Trophoblast cell (in vitro differentiated cells and primary cell): ENCODE measurements at places on chromosomes 12 and 14.

DNA sequence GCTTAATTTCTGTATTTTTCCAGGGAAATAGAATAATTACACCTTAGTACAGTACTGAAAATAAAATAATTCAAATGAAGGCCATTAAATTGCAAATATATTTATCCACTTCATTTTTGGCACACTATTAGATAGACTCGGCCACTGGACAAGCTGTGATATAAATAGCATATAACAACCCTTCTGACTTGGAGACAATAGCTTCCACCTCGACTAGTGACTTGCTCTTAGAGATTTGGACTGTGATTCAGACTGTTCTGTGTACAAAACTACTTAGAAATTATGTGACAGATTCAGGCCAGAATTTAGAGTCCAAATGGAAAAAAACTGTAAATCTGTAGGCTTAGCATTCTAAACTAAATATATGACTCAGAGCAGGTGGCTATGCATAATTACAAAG lies 949.9 kb downstream of the LRFN5 start:
- DNase-seq, result no peak

GRCh38 chr14:54503486-54503885 lies 6.2 kb upstream of the CGRRF1 start:
- peak; percentile 35 for DNase-seq

DNA sequence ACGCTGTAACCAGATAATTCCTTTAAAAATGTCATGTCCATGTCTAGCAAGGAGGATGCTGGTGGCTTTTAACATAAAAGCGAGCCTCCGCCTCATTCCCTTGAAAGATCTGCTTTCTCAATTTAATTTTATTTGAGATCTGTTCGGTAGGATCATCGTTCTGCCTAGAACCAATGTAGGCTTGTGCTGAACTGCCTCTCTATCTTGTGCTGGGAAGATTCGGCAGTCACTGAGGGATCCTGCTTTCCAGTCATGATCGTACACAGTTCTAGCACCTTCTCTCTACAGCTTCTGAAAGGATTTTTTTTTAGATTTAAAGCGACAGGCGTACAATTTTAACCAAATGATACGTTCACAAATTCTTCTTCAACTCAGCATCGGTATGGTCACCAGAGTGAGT lies 54.3 kb downstream of the PEBP1 start:
- DNase-seq, result no peak

GRCh38 chr12:47021298-47021697 lies 58.1 kb upstream of the PCED1B start:
- DNase-seq, result peak; percentile 43

DNA sequence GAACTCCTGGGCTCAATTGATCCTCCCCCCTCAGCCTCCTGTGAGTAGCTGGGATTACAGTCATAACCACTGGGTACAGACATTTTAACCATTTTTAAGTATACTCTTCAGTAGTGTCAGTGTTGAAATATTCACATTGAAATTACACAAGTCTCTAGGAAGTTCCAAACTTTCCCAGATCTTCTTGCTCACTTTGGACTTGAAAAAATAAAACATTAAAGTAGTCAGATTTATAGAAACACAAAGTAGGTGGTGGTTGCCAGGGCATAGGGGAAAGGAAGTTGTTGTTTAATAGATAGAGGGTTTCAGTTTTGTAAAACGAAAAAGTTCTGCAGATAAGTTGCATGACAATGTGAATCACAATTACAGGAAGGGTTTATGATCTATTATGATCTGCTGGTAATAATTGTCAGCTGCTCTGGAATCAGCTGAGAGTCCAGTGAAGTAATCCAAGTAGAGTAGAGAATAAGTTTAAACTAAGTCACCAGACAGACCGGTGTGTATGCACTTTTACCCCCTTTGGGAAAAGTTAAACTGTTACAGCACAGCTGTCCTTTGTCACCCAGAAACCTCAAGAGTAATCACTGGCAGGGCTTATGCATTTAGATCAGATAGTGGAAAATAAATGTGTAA lies 27.4 kb downstream of the PCNX1 start:
- peak; percentile 41 for DNase-seq

GRCh38 chr14:58805605-58806409 lies 168.0 kb downstream of the DACT1 start:
- no peak for DNase-seq

- DNase-seq, result peak; percentile 15
Observed at GRCh38 chr12:52417740-52418139, 11.6 kb upstream of the KRT82 start.

DNA sequence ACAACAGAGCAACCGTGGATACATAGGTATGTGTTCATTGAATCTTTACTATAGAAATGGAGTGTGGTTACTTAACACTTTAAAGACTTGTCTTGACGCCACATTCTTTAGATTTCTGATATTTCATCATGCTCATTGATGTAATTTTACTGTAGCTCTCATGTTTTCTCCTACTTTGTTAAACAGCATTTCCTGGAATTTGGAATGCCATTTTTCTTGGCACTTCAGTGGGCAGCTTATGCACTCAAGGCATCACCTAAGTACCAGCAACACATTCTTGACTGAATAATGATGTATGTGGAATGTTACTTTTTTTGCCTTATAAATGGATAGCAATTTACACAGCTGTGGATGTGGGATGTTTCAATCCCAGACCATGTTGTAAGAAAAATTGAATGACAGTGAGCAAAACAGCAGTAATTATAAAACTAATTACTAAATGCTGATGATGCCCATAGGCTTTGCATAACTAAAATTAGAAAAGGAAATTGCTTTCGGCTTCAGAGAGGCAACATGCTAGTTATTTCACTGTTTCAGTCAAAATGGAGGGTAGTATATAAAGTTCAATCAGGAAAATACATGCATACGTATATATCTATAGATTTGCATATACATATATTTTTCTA lies 298.5 kb downstream of the NPAS3 start:
- no peak for DNase-seq

- DNase-seq, result no peak
Observed at GRCh38 chr12:124082687-124083086, 109.7 kb downstream of the ZNF664 start.

GRCh38 chr14:22220427-22220826 lies 368.6 kb downstream of the DAD1 start:
- no peak for DNase-seq

DNA sequence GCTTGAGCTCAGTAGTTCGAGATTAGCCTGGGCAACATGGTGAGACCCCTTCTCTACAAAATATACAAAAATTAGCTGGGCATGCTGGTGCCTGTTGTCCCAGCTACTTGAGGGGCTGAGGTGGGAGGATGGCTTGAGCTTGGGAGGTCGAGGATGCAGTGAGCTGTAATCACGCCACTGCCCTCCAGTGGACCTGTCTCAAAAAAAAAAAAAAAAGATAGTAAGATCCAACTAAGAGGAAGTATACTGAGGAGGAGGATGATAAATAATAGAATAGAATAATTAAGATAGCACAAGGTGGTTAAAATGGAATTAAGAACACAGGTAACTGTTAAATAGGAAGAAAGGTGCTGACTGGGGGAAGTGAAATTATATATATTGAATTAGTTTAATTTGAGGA lies 37.0 kb upstream of the BAZ1A start:
- no peak for DNase-seq

DNA sequence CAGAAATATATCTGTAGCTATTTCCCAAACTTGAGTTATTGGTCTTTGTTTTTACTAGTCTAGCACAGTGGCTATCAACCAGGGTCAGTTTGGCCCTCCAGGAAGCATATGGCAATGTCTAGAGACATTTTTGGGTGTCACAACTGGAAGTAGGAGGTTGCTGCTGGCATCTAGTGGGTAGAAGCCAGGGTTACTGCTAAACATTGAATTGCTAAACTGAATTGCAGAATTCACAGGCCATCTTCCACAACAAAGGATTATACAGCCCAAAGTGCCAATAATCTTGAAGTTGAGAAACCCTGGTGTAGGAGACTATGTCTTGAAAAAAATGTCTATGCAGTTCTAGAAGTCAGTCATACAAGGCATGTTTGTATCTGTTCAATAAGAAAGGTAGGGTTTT lies 27.7 kb downstream of the ARHGAP5 start:
- DNase-seq, result no peak

DNA sequence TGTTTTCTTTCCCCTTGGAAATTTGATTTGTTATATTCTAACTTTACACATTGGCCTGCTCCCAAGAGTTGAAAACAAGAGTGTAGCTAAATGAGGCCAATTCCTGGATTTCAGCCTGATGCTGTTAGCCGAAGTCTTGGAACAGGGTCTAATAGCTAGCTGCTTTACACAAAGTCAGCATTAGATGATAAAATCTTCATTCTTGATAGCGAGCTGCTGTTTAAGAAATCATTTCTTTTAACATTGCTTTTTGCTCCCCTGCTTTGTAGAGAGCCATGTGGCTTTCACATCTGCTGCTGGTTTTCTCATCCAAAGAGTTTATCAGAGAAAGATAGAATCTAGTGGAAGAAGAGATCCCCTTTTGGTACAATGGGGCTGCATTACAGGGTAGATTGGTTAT lies 22.3 kb downstream of the FBXW8 start:
- DNase-seq, result no peak

DNA sequence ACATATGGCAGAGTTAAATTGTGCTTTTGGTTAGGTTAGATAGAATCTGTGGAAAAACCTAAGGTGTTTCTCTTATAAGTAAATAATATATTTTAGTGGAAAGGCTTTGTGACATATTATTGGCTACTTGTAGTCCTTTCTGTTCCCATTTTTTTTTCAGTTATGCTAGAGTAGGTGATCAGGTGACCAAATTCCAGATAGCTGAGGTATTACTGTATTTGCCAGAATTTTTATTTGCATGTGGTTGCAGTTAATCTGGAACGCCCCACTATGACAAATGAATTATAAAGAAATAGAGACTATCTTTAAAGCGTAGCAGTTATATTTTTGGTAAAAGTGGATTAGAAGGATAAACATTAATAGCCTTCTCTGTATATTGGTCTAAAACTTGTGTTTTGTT lies 52.0 kb downstream of the ARHGAP5 start:
- DNase-seq, result no peak

DNA sequence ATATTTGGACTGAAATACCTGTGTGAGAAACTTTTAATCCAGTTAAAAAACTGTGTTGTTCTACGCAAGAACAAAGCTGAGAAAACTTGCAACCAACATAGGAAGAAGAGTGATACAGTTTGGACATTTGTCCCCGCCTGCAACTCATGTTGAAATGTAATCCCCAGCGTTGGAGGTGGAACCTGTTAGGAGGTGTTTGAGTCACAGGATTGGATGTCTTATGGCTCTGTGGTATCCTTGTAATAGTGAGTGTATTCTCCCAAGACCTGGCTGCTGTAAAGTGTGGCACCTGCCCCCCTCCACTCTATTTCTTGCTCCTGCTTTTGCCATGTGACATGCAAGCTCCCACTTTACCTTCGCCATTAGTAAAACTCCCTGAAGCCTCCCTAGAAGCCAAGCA lies 28.6 kb upstream of the ADAM20 start:
- DNase-seq, result no peak

- no peak for DNase-seq
Observed at GRCh38 chr12:105067511-105068031, 16.7 kb downstream of the ALDH1L2 start.

GRCh38 chr12:98406378-98406777 lies 109.0 kb upstream of the TMPO start:
- no peak for DNase-seq

GRCh38 chr14:23284654-23285529 lies 1.0 kb downstream of the HOMEZ start:
- DNase-seq, result no peak

DNA sequence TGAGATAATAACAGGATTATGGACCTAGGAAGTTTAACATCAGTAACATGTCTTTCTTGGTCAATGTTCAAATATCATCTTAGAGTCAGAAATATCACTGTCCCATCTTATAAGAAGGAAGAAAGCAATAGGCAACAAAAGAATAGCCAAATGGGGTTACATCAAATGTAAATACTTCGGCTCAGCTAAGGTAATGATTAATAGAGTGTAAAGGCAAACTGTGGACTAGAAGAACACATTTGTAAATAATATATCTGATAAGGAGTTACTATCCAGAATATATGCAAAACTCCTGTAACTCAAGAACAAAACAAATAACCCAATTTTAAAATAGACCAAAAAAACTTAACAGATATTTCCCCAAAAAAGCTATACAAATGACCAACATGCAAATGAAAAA lies 630.3 kb downstream of the RPS29 start:
- DNase-seq, result no peak

DNA sequence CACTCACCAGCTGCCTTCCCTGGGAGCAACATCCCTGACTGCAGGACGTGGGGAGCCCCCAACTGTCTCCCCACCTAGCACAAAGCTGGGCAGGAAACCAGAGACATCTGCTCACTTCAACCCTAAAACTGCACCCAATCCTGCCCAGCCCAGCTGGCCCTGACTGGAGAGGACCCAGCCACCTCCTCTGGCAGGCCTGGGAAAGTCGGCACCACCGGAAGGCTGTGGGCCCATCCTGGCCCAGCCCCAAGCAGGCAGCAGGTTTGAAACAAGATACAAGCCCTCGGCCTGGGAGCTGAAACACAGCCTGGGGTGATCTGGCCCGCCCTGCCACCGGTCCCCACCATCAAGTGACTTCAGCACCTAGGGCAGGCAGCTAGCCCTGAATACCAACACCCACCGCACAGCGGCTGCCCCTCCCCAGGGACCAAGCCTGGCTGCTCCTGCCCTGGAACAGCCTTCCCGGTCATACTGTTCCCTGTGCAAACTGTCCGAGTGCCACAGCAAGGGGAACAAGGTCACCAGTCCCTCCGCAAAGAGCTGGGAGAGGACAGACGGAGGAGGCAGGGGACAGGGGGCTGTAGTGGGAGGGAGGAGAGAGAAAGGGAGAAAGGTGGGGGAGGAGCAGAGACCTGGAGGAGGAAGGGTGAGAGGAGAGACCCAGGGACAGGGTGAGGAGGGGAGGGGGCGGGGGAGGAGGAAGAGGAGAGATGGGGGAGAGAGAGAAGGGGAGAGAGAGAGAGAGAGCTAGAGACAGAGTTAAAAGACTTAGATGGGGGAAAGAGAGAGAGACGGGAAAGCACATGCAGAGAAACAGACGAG lies 115.7 kb downstream of the RFLNA start:
- DNase-seq, result no peak

DNA sequence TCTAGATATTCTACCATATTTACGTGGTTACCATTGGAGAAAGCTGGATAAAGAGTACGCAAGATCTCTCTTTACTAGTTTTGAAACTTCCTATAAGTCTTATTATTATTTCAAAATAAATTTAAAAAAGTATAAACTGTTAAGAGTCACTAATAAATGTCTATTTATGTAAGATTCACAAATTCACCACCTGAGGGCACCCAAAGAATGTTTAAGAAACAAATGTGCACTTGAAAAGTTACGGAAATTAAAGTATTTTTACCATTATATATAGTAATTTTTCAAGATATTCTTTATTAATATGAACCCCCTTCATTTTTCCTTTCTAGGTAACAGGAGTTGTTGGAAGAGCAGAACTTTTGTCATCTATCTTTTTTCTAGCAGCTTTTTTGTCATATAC lies 11.9 kb downstream of the TMTC3 start:
- DNase-seq, result peak; percentile 58

DNA sequence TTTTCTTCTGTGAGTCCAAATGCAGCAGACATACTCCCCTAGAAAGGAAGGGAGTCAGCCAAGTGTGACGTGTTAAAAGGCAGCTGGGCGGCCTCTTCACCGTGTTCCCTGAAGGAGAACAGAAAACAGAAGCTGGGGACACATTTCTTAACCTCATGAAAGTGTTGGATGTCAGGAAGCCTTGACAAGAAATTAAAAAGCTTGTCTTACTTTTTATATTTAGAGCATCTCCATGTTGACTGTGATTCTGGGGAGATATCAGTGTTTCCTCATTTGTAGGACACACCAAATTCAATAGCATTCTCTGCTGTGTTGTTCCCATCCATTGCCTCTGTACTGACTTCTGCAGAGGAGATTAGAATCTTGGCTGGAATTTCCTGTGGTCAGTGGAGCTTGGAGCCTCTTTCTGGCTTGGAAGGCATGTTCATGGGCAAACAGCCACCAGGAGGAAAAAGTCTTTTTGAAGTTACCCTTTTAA lies 93.7 kb downstream of the RMST start:
- peak; percentile 46 for DNase-seq
